HAP-1 (cell line): ENCODE measurements at places on chromosomes 11 and 22.

DNA sequence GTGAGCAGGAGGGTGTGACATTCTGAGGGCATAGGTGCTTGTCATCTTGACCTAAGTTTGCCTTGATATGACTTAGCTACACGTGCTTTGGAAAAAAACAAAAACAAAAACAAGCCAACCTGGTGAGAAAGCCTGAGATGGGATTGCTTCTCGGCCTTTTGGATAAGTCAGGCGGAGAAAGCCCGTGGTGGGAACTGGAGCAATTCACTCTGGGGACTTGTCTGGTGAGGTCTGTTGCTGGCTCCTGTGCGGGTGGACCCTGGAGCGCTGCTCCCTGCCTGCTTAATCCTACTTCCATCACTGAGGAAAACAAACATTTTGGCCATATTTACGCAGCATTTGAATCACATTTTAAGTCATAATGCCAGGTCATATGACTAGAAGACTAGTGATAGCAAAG is 100.3 kb downstream of the SNX19 start:
- no peak for DNase-seq

- no peak for DNase-seq
These were observed 21.8 kb upstream of the OR8G1 start for GRCh38 chr11:124219126-124219525.

- peak; percentile 41 for DNase-seq
These were observed 2.9 kb upstream of the KIRREL3 start for GRCh38 chr11:127003260-127003981.

GRCh38 chr22:47606426-47606825 is 844.0 kb downstream of the TBC1D22A start:
- no peak for DNase-seq

DNA sequence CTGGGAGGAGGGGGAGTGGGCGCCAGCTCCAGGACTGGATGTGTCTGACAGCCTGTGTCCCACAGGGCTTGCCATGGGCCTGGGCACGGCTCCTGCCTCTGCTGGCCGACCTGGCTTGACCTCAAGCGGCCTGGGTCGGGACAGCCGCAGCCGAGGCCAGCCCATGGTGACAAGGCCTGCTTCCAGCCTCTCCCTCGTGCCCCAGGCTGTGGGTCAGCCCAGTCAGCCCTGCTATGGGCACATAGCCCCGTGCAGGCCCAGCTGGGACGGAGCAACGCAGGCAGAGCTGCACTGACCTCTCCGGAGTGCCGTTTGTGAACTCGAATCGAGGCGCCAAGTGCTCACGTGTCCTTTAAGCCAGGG is 17.9 kb downstream of the OSBPL5 start:
- no peak for DNase-seq

DNA sequence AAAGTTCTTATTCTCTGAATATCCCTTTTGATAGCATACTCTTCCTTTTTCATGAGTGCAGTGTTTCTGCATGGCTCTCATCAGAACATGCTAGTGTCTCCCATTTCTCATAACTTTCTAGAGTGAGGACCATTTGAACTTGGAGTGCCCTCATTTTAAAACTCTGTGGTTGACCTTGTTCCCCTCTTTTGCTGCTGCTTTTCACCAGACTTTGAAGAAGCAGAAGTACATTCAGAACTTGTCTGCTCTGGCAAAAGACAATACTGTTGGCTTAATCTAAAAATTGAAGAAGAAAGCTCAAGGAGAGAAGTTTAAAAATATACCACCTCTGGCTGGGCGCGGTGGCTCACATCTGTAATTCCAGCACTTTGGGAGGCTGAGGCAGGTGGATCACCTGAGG is 35.0 kb downstream of the PPARA start:
- DNase-seq = no peak

GRCh38 chr11:1793081-1793480 is 29.4 kb upstream of the CTSD start:
- no peak for DNase-seq

DNA sequence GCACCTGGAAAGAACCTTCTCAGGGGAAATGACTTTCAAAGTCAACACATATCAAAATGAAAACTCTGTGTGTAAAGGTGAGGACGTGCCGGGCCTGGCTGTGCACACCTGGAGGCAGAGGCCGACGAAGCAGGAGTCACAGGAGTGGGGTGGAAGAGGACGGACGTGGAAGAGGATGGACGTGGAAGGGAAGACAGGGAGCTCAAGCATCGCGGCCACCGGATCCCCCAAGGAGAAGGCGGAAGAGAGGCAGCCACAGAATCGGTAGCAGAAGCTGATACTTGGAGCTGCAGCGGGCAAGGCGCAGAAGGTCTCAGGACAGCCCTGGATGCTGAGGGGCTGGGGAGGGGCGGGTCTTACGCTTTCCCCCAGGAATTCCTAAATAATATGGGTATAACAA is 519.8 kb downstream of the BRD1 start:
- DNase-seq = peak; percentile 2

DNA sequence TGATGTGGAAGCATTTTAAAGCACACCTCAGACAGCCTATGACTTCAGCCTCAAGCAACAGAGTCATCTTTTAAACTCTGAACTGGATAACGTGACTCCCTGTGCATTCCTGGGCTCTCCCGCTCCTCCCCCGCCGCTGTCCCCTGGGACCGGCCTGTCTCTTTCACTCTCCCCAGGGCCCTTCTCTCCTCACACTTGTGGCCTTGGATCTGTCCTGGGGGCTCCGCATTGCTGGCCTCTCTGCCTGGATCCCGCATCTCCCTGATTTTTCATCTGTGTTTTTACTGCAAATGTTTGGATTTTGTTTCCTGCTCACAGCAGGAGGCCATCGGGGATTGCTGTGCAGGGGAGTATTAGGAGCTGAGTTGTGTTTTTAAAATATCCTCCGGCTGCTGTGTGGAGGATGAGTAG is 15.4 kb downstream of the C11orf24 start:
- DNase-seq = no peak

DNA sequence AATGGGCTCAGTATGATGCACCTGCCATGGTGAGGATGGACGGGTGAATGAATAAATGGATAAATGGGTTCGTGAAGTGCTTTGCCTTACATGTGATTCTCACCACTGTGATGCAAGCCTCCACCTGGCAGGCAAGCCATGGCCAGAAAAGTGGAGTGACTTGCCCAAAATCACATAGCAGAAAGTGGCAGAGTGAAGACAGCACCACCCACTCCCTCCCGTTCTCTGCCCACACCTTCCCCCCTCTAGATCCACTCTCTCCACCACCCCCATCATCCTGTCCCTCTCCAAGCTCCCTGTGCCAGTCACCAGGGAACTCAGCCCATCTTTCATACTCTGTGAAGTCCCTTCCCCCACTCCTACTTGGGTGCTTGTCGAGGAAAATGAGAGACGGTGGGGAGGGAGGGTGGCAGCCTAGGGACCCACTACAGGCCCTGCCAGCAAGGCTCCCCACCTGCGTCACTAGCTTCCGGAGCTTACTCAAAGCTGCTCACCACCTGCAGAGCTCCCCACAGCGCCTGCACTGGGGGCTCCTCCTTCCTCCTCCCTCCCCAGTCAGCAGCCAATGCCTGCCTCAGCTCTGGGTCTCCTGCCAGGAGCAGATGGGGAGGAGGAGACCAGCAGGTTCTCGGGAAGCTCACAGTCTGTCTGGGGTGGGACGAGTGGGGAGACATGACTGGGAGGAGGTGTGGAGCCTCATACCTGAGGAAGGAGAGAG is 82.3 kb downstream of the PDE2A start:
- DNase-seq = no peak

DNA sequence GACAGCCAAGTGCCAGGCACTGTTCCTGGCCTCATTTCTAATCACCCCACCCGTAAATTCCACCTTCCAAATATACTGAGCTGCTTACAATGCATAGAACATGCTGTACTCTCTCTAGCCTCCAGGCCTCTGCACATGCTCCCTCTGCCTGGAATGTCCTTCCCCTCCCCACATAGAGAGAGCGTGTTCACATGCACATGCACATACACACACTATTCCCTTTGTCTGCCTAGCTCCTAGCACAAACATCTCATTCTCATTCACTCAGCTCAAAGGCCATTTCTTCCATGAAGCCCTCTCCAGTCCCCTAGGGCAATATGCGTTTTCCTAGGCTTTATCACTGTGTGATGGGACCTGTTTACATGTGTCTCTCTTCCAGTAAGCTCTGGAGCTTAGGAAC is 144.6 kb downstream of the WT1 start:
- no peak for DNase-seq

GRCh38 chr11:76808171-76808570 is 25.0 kb downstream of the TSKU start:
- DNase-seq = no peak

GRCh38 chr11:110323786-110324185 is 27.4 kb upstream of the RDX start:
- no peak for DNase-seq

GRCh38 chr11:74135127-74135840 is 35.5 kb downstream of the C2CD3 start:
- DNase-seq = no peak

GRCh38 chr22:23816156-23816976 is 22.4 kb downstream of the DERL3 start:
- no peak for DNase-seq

GRCh38 chr11:16215352-16215751 is 141.0 kb downstream of the SOX6 start:
- DNase-seq = no peak

DNA sequence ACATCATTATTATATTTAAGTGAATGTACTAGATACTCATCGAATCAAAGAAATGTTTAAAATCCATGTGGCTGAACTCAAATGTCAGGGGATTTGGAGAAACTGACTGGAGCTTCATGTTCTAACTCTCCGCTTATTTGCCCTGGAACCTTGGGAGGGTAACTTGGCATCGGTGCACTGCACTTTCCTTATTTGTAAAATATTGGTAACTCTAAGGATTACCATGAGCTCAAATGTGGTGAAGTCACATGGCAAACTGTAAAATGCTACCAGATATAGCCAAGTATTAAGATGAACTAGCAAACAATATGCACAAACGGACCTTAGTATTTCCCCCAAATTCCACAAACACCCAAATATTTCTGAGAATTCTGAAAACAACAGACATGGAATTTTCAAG is 75.6 kb downstream of the ETS1 start:
- no peak for DNase-seq

DNA sequence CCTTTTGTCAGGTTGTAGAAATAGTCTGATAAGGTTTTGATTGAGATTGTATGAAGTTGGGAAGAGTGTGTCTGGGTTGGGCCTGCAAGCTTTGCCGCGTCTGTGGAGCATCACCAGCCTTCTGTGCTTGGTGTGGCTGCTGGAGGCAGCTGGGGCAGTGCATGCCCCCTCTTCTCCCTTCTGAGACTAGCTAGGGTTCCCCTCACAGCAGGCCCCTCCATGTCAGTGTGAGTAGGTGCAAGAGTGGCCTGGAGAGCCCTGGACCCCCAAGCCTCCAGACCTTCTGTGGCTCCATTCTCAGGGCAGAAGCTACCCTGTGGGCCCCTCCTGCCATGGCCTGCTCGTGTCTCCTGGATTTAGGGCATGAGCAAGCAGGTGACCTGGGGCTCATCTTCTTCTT is 914.2 kb downstream of the TBC1D22A start:
- DNase-seq = no peak

DNA sequence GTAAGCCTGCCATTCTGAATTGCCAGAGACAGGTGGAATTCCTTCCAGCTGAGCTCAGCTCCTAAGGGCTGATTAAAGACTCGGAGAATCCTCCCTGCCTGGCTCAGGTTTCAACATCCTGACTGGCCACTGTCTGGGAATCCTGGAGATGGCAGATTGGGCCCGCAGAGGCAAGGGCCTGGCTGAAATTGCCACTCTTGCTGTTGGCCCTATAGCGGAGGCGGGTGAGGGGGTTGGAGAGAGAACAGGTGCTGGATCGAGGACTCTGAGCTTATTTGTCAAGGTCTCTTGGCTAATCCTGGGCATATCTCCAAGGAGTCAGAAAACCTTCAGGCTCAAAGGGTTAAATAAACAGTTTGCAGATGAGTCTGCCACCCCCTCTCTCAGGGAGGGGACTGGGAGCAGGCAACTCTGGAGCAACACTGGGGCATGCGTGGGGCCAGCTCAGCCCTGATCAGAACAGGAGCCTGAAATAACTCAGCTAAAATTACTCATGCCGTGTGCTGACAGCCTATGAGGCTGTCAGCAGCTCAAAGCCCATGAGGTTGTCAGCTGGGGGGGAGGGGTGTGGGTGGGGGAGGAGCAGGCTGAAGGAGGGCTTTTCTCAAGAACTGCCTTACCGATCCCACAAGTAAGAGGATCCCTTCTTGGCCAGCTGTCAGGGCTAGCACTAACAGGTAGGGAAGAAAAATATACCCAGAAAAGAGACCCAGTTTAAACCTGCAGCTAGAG is 14.7 kb upstream of the MFRP start:
- DNase-seq = peak; percentile 57

DNA sequence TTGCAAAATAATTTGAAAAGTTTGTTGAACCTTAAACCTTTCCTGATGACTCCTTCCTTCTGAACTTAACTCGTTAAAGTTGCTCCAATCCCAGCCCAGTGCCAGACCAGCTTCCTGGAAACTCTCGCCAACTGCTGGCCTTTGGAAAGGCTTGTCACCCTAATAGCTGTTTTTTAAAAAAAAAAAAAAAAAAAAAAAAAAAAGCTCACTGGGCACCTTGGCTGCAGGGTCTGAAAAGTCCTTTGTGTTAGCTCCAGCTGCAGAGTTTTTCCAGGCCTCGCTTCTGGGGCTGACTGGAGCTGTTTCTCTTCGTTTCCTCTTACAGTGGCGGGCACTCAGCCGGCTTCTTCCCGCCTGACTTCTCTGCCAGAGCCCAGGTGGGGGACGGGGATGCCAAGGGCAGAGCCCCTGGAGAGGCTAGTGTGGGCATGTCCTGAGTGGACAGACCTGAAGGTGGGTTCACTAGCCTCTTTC is 25.1 kb downstream of the KCNQ1OT1 start:
- DNase-seq = no peak

DNA sequence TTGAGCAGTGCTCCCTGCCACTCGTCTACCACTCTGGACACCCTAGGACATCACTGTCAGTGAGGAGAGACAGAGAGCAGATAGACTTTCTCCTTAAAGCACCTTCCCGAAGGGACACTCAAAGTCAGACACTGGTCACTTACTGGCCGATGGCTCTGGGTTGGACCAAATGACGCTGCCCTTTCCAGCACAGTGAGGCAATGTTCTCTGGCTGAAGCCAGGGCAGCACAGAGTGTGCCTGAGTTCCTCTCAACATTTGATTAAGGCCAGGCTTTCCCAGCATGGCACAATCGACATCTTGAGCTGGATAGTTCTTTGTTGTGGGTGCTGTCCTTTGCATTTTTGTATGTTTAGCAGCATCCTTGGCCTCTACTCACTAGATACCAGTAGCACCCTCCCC is 206.2 kb downstream of the CSNK2A3 start:
- no peak for DNase-seq

DNA sequence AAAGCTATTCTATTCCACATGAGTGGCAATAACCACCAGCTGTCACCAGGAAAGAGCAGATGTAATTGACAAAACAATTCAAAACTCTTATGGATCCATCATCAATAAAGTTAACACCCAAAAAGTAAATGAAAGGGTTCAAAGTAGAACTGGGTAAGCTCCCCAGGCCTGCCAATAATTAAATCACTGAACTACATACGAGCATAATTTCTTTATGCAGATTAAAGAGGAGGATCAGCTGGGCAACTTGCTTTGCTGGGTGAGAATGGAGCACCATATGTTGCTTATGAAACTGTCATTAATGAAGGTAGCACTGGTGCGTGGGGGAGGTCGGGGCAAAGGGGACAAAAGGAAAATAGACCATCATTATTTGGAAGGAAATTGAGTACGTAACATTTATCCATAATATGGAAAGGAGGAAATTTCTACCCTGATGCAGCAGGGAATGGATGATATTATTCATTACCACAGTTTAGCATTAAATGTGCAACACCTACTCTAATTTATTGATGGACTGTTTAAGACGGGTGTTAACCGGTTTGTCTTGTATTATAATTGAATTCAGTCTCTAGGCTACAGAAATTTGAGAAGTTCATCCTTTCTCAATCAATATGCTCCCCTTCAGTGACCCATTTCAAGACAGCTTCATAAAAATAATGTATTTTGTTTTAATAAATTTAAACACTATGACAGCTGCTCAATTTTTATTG is 315.9 kb downstream of the CADM1 start:
- no peak for DNase-seq
